Esophagus muscularis mucosa (tissue), 4 donors: ENCODE measurements at places on chromosomes 5 and 9. TPM values are rescaled to one million over a fixed set of nuclear protein-coding genes. Genes with fewer than 3 reads are reported as not detected.
A peak's percentile ranks its signal among the peaks of the same experiment; 100 is the strongest.

DNA sequence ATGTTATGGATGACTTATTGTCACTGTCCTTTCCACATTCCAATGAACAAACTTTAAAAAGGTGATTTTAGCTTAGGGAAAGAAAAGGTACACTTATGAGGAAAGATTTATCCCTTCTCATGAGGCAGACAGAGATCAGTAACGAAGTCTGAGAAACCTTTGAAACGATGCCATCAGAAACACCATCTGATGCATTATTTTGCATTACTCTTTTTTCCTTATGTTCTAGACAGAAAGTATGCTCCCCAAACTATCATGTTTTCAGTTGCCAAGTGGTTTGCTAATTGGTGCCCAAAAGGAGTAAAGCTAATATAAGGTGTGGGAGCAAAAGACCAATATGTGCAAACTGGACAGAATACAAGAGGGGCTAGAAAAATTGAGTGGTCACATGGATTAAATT is 397.7 kb upstream of the RIOK2 start:
- H3K27ac ChIP-seq: no peak overlapping the region
- no peak overlapping the region for H3K4me3 ChIP-seq
- H3K4me1 ChIP-seq: no peaks in the 10 kb centered on the region
- H3K36me3 ChIP-seq: no peaks in the 10 kb centered on the region
- DNase-seq: no peak
- no peaks in the 10 kb centered on the region for H3K27me3 ChIP-seq

DNA sequence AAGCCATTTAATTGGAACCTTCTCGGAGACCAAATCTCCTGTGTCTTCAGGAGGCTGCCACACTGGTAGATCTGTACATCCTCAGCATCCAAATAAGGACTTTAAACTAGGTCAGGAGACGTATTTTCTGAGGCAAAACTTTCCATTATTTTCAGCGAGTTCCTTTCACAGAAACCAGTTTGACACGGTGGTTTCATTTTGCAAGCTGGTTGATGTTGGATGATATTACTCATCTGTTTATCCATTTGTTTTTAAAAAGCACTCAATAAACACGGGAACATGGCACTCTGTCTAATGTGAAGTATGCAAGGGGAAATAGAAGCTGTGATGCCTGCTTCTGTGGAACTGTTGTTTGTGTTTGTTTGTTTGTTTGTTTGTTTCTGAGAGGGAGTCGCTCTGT is 199.6 kb downstream of the ERCC6L2 start:
- H3K36me3 ChIP-seq: no peaks in the 10 kb centered on the region
- H3K27ac ChIP-seq: no peak overlapping the region
- DNase-seq: no peak

- H3K4me1 ChIP-seq: no peaks in the 10 kb centered on the region
- no peak overlapping the region for H3K27ac ChIP-seq
- H3K4me3 ChIP-seq: no peak overlapping the region
- no peaks in the 10 kb centered on the region for H3K27me3 ChIP-seq
- H3K36me3 ChIP-seq: no peaks in the 10 kb centered on the region
Measured at GRCh38 chr5:72006361-72006760, 100.9 kb upstream of the MAP1B start.

DNA sequence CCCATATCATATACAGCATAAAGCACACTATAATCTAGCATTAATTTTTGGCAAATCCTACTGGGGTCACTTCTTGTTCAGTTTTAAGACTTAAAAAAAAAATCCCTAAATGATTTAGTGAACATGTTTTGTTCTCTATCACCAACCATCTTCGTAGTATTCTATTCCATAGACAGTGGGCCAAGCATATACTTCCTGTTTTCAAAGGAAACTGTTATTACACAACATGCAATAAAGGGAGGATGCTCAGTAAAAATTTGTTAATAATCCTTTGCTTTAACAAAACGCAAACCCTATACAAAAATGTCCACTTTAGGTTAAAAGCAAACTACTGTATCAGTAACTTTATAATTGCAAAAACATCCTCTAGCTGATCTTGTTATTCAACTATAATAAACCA is 13.0 kb downstream of the CCNH start:
- H3K4me3 ChIP-seq: no peak overlapping the region
- peaks cover 2% of the 10 kb centered on the region for H3K4me1 ChIP-seq
- H3K27ac ChIP-seq: peak overlapping the region; percentile 16
- H3K36me3 ChIP-seq: peaks cover 29% of the 10 kb centered on the region

DNA sequence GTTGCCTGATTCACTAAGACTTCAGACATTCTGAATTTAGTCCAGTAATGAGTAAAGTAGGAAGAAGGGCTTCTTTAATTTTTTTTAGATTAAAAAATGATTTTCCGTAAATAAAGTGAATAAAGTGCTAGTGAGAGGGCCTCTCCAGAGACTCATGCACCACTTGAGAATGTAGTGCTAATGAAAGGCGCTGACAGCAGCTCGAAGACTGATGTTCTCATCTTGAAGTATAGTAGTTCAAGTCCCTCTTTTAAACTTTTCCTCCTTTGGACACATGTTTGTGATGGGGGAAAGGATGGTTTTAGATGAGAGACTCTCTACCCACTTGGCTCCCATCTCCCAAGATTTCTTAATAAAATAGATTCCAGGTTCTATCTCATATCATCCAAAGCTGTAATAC is 48.5 kb downstream of the G3BP1 start:
- no peaks in the 10 kb centered on the region for H3K27me3 ChIP-seq
- H3K4me1 ChIP-seq: peaks cover 5% of the 10 kb centered on the region
- H3K4me3 ChIP-seq: no peak overlapping the region

DNA sequence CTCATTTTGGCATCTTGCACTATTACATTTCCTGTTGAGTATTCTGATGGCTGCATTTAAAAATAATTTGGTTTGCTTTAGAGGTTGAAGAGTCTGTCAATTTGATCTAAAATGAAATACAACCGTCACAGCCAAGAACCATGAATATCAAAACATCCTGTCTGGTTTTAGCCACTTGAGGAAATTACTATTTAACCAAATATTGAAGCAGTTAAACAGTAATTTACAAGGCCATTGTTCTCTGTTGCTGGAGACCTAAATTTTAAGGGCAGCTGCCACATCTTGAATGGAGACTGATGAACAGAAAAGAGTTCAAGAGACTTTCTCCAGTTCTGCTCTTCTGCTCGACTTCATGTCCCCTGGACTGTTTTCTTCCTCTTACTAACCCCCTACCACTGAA is 549.4 kb downstream of the LRRC70 start:
- no peaks in the 10 kb centered on the region for H3K36me3 ChIP-seq
- no peaks in the 10 kb centered on the region for H3K27me3 ChIP-seq
- no peak for DNase-seq
- no peak overlapping the region for H3K27ac ChIP-seq

DNA sequence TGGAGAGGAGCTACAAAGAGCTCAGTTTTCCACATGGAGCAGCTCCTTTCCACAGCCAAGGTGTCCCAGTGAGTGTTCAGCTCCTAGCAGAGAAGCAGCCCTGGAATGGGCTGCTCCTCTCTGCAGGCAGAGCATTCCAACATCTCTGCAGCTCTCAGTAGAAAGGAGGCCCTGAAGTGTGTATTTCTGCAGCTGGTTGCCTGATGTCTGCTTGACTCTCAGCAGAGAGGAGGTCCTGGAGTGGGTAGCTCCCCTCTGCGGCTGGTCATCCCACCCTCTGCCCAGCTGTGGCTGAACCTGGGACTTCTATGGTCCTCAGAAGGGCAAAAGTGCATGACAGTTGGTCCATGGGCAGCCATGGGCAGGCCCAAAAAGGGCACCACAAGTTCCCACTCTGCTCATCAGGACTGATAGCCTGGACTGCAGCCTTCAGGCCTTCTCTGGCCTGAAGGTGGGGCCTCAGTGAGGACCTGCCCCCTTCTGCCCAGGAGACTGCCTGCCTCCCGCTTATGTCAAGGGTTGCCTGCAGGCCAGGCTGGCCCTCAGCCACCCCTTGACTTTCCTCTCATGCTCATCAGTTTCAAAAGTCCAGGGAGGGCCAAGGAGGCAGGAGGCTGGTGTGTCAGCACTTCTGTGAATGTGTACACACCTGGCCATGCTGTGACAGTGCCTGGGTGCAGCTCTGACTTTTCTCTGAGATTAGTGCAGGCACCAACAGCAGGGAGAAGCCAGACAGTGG is 605.9 kb upstream of the FAM174A start:
- no peak overlapping the region for H3K4me3 ChIP-seq
- H3K36me3 ChIP-seq: no peaks in the 10 kb centered on the region
- no peak overlapping the region for H3K27ac ChIP-seq
- H3K4me1 ChIP-seq: no peaks in the 10 kb centered on the region
- H3K27me3 ChIP-seq: no peaks in the 10 kb centered on the region
- no peak for DNase-seq

- no peak overlapping the region for H3K27ac ChIP-seq
- H3K27me3 ChIP-seq: no peaks in the 10 kb centered on the region
Measured at GRCh38 chr5:162824360-162824759, 613.0 kb upstream of the CCNG1 start.

DNA sequence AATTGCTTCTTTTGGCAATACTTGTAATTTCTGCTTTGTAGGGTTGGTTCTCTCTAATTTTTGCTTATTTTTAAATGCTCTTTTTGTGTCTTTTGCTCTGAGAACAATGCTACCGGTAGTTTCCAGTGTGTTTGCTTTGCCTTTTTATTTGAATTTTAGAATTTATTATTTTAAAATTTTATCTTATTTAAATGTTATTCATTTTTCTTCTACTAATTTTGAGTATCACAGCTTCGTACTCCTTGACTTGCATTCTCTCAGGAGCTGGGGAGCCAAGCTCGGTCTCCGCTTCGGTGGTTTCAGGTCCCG is 45.9 kb downstream of the ANXA2R start:
- peaks cover 12% of the 10 kb centered on the region for H3K4me1 ChIP-seq
- no peaks in the 10 kb centered on the region for H3K36me3 ChIP-seq
- peak overlapping the region; percentile 91 for H3K27ac ChIP-seq
- no peak for DNase-seq
- no peaks in the 10 kb centered on the region for H3K27me3 ChIP-seq

GRCh38 chr9:21866302-21866701 is 63.9 kb downstream of the MTAP start:
- no peak for DNase-seq
- no peak overlapping the region for H3K4me3 ChIP-seq

- DNase-seq: no peak
- no peaks in the 10 kb centered on the region for H3K4me1 ChIP-seq
- no peaks in the 10 kb centered on the region for H3K27me3 ChIP-seq
- no peak overlapping the region for H3K4me3 ChIP-seq
- no peak overlapping the region for H3K27ac ChIP-seq
Measured at GRCh38 chr5:6752236-6752635, 39.0 kb downstream of the TENT4A start.

DNA sequence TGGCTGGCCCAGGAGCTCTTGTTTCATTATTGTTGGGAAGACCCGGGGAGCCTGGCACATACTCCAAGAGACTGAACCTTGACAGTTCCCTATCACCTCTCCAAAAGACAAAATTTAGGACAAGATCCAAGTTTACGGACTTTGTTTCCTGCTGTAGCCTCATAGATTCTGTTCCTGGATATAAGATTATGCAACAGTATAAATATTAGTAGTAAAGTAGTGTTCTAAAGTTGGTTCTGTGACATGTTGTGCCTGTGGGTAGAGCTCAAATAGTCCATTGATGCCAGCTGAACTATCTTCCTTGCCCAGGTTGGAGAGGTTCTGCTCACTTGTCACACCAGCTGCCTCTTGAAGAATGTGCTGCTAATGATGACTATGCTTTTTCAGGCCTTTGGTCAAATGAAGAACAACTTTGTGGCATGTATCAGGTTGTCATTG is 430.2 kb downstream of the DMAC1 start:
- peak overlapping the region; percentile 61 for H3K27ac ChIP-seq
- DNase-seq: no peak
- H3K27me3 ChIP-seq: no peaks in the 10 kb centered on the region
- no peaks in the 10 kb centered on the region for H3K36me3 ChIP-seq

DNA sequence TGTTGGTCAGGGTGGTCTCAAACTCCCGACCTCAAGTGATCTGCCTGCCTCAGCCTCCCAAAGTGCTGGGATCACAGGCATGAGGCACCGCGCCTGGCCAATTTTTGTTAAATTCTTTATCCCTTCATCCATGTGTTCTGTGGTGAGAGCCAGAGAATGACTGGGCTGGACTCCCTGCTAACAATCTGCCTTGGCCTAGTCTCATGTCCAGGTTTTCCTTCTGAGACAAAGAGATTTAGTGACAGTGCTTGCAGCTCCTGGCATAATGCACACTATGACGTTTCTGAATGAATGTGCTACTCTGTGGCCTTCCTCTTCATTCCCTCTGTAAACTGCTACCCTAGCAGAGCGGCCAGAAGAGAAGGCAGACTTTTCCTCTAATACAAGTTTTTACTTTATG is 79.3 kb downstream of the FOXD1 start:
- no peak overlapping the region for H3K4me3 ChIP-seq
- H3K27ac ChIP-seq: no peak overlapping the region
- H3K27me3 ChIP-seq: no peaks in the 10 kb centered on the region
- peaks cover 10% of the 10 kb centered on the region for H3K4me1 ChIP-seq
- H3K36me3 ChIP-seq: no peaks in the 10 kb centered on the region

GRCh38 chr9:125942125-125942524 is 195.0 kb downstream of the PBX3 start:
- no peaks in the 10 kb centered on the region for H3K4me1 ChIP-seq
- H3K27me3 ChIP-seq: no peaks in the 10 kb centered on the region
- no peak overlapping the region for H3K27ac ChIP-seq
- DNase-seq: no peak
- no peak overlapping the region for H3K4me3 ChIP-seq
- H3K36me3 ChIP-seq: no peaks in the 10 kb centered on the region

GRCh38 chr5:112492291-112492690 is 73.2 kb upstream of the EPB41L4A start:
- no peaks in the 10 kb centered on the region for H3K4me1 ChIP-seq
- no peaks in the 10 kb centered on the region for H3K27me3 ChIP-seq
- H3K36me3 ChIP-seq: no peaks in the 10 kb centered on the region
- DNase-seq: no peak
- no peak overlapping the region for H3K27ac ChIP-seq

- H3K4me3 ChIP-seq: no peak overlapping the region
- peaks cover 26% of the 10 kb centered on the region for H3K4me1 ChIP-seq
- H3K27ac ChIP-seq: no peak overlapping the region
Measured at GRCh38 chr9:109802491-109802890, 22.5 kb downstream of the PALM2AKAP2 start.

GRCh38 chr9:104927216-104927911 is 591 bp downstream of the ABCA1 start:
- no peaks in the 10 kb centered on the region for H3K27me3 ChIP-seq
- peaks cover 6% of the 10 kb centered on the region for H3K36me3 ChIP-seq
- no peak for DNase-seq

DNA sequence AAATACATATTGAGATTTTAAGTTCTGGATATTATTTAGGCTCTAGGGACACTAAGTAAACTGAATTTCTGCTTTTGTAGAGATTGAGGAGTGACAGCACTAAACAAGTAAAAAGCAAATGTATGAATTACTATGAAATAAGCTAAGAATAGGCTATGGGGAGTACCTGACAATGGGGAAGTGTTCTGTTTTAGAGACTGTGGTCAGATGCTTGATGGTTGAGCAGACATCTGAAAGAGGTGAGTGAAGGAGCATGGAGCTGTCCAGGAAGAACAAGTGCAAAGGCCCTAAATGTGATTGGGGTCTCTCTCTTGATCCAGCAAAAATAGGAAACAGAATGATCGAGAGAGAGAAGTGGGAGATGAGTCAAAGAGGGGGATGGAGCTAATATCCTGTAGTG is 111.7 kb downstream of the JAKMIP2 start:
- no peak for DNase-seq
- no peak overlapping the region for H3K4me3 ChIP-seq
- no peaks in the 10 kb centered on the region for H3K4me1 ChIP-seq
- H3K27me3 ChIP-seq: no peaks in the 10 kb centered on the region

Gene BTNL8
- total RNA-seq: 0.58 TPM

Gene LCN12
- total RNA-seq: not detected

Gene VCAN
- 67.7 TPM for total RNA-seq

Gene SLC25A2
- 0.23 TPM for total RNA-seq

Gene DTWD2
- 8.2 TPM for total RNA-seq

Gene COMMD10
- 28.2 TPM for total RNA-seq

Gene FABP6
- not detected for total RNA-seq

Gene CBY3
- total RNA-seq: not detected

Gene PTGDS
- total RNA-seq: 77.9 TPM

Gene PTPRD
- 4.1 TPM for total RNA-seq
